ENCODE measurements at places on chromosomes 16 and 17.
A peak's percentile ranks its signal among the peaks of the same experiment; 100 is the strongest.

DNA sequence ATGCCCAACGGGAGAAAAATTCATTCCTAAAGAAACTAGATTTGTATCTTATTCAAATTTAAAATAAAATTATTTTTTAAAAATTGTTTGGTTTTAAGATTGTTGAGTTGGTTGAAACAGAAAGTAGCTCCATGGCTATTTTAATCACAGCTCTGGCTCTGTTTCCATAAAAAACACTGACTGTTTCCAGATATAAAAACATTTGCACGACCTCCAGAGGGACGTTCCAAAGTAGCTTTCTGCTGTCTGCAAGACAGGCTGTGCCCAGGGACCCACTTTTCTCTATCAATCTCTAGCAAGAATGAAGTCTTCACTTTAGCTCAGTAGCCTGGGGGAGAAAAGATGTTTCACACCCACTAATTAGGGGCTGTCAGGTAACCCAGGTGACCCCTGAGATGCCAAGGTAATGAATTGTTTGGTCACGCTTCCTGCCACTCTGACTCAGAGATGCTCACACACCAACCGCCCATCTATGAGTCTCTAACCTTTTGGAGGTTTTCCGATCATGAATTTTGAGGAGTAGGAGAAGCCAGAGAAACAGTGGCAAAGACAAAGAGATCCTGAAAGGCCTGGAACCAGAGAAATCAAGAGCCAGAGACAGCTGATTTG is 220.1 kb upstream of the SOX9 start:
- DNase-seq = no peak

DNA sequence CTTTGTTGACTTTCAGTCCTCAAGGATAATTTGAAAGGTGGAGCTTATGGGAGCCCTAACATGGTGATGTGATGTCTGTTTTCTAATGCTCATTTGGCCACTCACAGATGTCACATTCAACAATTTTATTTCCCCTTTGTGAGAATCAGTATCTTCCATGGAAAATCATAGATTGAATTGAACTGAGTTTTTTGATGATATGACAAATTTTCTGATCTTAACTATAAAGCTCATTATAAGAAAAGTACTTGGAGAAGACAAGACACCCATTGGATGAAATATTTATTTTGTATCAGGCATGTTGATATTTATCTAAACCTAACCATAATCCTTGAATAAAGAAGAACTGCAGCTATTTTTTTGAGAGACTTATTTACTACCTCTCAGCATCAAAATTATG is 824.6 kb upstream of the GOT2 start:
- no peak for DNase-seq

- no peak for DNase-seq
These were observed 7.4 kb downstream of the CIBAR2 start for GRCh38 chr16:85104821-85105391.

GRCh38 chr17:57288040-57288772 is 31.9 kb downstream of the MSI2 start:
- DNase-seq = no peak

DNA sequence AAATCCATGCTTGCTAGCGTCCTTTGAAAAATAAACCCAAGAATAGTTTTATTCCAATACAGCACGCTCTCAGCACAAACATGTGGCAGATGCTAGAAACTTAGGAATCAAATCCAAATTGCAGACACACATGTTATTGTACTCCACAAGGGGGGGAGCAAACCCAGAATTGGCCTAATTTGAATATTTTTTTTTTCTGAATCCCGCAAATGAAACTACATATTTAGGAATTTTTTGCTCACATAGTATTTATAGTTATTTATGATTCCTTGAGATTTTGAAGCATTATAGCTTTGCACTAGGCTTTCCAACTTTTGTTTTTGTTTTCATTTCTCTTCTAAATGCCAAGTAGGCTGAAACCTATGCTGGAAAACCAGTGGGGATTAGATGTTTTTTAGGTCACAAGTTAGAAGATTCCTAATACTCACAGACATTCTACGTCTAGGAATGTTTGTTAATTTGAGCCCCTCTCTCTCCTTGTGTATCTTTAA is 59.3 kb upstream of the CDH11 start:
- DNase-seq = no peak

DNA sequence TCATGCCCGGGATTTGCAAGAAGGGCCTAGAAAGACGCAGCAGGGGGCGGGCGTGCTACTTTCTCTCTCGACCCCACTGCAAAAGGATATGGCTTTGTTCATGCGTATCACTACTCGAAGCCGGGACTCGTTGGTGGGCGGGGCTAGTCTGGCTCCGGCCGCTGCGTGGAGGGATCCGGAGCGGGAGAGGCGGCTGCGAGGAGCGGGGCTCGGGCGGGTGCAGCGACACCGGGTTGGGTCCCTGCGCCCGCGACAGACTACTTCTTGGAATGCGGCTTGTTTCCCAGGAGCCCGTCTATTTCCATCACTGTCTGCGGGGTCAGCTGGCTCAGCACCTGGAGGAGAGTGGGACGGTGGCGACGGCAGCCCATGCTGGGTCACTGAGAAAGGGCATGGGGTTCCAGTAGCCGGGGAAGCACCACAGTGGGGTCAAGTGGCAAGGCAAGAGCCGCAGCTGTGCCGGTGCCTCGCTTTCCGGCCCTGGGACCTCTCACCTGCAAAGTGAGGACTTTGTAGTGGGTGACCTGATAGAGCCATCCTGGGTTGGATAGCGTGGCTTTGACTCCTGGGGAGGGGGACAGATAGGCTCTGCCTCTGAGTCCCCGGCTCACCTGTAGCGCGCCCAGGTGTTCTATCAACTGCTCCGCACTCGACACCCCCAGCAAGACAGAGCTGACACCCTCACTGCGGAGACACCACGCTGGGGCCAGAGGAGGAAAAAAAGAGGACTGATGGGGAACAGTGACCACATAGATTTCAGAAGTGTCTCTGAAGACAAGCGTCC is 6.6 kb downstream of the KCNAB3 start:
- peak; percentile 82 for DNase-seq

DNA sequence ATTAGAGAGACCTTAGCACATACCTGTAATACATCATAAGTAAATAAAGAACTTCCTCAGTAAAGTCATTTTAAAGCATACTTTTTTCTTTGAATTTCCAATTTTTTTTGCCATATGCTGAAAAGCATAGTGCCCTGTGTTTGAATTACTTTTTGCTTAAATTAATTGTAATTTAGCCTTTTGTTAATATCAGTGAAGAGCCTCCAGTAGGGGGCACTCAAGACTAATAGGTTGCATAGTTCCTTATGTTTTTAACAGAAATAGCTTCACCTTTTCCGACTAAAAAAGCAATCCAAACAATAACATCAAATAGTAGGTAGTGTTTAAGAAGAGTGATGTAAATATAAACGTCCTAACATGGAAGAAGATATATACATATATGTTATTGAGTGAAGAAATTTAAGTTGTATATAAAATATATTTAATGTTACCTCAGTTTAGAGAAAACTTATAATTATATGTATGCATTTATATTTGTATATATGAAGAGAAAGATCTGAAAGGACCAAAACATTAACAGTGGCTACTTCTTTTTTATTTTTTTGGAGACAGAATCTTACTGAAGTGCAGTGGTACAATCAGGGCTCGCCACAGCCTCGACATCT is 18.6 kb downstream of the RAD51C start:
- peak; percentile 35 for DNase-seq

GRCh38 chr17:40124279-40125141 is 2.7 kb downstream of the MSL1 start:
- no peak for DNase-seq

DNA sequence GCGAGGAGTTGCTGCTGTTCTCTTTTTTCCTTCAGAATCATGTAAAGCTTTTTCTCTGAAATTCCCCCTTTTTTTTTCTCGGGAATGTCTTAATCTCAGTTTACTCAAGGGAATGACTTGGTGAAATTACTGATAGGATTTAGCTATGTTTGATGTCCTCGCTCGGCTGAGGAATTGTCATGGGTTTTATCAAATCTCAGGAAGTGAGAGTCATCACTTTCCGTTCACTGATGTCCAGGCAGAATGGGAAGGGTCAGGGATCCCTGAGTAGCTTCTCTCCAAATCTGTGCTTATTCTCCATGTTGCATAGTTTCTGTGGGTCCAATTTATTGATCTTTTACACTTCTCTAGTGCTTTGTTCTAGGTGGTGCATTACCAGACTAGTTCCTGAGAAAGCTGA is 6.3 kb downstream of the IGSF6 start:
- no peak for DNase-seq

DNA sequence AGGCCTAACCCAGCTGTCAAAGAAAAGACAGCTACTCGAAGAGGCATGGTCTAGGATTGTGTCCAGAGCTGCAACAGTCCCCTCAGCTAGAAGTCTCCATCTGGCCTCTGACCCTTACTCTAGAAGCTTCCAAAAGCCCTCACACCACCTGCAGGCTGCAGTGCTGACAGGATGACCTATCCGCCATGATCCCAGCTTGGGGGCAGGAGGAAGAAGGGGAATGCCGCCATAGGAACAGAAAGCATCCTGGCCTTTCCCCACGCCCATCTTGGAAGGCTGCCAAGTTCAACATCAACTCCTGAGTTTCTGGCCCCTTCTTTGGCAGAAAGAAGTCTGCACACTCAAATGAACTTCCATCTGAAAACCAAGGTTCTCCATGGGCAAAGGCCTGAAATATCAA is 3.1 kb upstream of the KRT36 start:
- DNase-seq = no peak

GRCh38 chr17:44024853-44025252 is 10.1 kb upstream of the TMEM101 start:
- no peak for DNase-seq

- DNase-seq = no peak
These were observed 31.8 kb upstream of the TENT4B start for GRCh38 chr16:50121278-50121677.

DNA sequence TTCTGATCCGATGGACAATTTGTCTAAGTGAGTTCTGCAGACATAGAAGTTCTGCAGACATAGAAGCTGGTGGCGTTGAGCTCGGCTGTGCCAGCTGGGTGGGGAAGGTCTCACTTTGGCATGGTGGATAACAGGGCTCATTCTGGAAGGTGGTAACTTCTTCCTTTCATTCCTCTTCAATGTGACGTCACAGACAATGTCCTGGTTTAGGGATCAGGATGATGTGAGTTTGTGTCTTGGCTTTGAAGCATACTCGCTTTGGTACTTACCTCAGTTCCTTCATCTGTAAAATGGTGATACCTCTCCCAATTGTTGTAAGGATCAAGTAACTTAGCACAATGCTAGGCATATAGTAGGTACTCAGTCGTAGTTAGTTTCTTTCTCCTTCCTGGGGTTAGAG is 408.8 kb upstream of the ASIC2 start:
- no peak for DNase-seq

- DNase-seq = no peak
These were observed 95.1 kb downstream of the SOX9 start for GRCh38 chr17:72215928-72216327.

DNA sequence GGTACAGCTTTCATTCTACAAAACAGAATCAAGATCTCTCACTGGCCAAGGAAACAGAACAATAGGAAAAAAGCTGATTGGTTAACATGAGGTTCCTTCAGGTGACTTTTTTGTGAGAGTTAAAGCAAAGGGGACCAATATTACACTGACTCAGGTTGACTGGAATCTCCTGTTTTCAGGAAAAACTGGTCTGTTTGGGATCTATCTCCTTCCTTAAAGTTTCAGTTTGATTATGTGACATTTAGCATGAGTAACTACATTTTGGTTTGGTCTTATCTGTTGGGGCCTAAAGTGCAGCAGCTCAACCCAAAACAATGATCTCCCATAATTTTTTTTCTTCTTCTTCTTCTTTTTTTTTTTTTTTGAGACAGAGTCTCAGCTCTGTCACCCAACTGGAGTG is 9.7 kb downstream of the NUPR1 start:
- no peak for DNase-seq

DNA sequence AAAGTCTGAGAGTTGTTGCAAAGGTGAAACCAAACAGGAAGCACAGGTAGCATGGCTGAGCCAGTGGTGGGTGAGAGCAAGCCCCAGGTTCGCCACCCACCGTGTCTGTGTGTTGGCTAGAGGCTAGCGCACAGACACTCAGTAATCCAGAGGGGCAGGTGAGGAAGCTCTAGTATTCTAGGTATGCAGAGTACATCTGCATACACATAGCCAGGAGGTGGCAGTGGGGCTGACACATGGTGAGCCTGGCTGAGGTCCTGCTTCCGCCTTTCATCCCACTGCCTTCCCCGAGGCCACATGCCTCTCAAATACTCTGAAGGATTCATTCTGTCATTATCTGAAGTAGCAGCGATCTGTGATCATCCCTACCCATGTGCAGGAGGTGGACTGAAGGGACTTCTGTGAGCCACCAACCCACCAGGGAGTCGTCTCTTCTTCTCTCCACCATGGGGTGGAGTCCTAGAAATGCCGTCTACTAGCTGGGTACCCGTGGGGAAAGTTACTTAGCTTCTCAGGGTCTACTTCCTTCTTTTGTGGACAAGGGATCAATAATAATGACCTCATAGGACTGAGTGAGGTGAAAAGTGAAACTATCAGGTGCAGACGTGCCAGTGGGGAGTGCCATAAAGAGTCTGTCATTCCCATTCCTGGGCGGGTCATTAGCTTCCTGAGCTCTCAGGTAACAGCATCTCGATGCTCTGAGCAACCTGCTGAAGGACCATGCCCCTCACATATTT is 36.0 kb upstream of the ICAM2 start:
- DNase-seq = no peak

- peak; percentile 88 for DNase-seq
These were observed 192.8 kb downstream of the MAP2K6 start for GRCh38 chr17:69607162-69607834.

DNA sequence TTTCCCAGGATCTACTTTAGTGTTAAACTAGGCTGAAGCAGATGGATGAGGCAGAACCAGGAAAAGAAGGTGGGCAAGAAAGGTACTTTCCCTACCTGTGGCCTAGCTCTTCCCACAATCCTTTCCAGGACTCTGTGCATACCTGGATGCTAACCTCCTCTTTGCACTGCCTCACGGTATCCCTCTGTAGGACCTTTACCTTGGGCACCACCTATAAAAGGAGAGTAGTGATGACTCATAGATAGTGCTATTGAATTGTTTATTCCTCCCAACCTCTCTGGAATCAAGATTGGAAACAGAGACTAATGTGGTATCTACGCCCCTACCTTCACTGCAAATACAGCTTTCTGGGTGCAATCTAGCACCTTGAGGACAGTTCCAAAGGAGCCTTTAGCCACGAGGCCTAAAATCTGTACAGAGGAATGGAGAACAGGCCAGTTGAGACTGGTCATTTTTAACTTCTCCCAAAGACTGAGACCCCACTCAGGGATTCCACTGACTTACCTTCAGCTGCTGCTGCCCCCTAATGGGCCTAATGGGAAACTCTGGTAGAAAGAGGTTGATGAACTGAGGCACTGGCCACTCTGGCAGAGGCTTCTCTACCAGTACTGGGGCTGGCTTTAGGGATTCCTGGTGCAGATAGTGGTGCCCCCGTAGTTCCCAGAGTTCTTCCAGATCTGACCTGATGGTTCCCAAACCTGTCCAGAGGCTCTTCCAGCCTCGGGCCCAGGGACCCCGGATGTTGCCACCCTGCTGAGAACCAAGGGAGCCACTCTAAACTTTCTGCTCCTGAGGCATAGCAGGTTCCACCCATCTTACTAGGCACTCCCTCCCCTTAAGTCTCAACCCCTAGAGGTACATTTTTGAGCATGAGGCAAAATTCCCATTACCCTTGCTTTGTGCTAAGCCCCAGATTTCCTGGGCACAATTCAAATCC is 781 bp downstream of the RSKR start:
- DNase-seq = peak; percentile 49

- DNase-seq = no peak
These were observed 7.6 kb downstream of the KRT24 start for GRCh38 chr17:40695874-40696472.

GRCh38 chr17:21185061-21185460 is 28.9 kb downstream of the TMEM11 start:
- no peak for DNase-seq
